ENCODE measurements at places on chromosomes 13 and 19. TPM values are rescaled to one million over a fixed set of nuclear protein-coding genes. Genes with fewer than 3 reads are reported as not detected.

- H3K4me3 ChIP-seq: no peak overlapping the region
- H3K27me3 ChIP-seq: no peaks in the 10 kb centered on the region
- H3K36me3 ChIP-seq: 0 out of 2 replicates have a peak, but pooled peaks cover 5% of the 10 kb centered on the region
- H3K4me1 ChIP-seq: no peaks in the 10 kb centered on the region
- DNase-seq: no peak
These were observed 1222.6 kb downstream of the EFNB2 start for GRCh38 chr13:105312906-105313305.

DNA sequence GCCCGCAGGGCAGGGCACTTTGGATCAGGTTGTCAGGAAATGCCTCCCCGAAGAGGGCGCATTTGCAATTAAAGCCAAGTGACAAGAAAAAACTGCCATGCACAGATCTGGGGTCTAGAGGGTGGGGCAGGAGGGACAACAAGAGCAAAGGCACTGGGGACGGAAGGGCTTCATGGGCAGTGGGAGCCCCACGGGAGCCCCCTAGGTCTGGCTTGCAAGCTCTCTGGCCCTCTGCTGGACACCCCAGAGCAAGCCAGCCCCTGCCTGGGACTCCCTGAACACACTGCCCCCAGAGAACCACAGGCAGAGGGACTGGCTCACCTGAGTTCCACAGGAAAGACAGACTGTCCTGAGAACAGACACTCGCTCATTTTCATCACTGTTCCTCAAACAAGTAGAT lies 30.2 kb upstream of the C19orf12 start:
- H3K4me1 ChIP-seq: no peaks in the 10 kb centered on the region
- no peak overlapping the region for H3K4me3 ChIP-seq
- no peaks in the 10 kb centered on the region for H3K27me3 ChIP-seq
- no peaks in the 10 kb centered on the region for H3K36me3 ChIP-seq
- no peak overlapping the region for H3K27ac ChIP-seq

DNA sequence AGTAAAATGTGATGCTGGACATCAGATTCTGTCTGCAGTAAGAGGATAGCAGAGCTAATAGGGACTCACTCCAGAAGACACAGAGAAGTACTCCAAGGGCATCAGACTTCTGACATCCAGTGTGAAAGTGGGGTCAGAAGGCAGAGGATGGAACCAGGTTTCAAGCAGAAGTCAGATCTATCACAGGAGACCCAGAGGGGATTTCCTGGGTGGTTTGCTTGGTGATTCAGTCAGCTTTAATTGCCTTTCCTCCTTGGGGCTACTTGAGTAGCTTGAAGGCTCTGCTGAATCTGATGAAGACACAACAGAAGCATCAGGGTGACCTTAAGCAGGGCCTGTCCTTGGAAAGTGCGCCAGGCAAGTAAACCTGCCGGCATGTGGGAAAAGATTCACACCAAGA lies 300.6 kb downstream of the COG6 start:
- H3K4me1 ChIP-seq: no peaks in the 10 kb centered on the region
- H3K27ac ChIP-seq: no peak overlapping the region
- H3K4me3 ChIP-seq: no peak overlapping the region
- H3K36me3 ChIP-seq: no peaks in the 10 kb centered on the region
- no peak for DNase-seq

The IFNL1 gene
- total RNA-seq: not detected

- no peaks in the 10 kb centered on the region for H3K4me1 ChIP-seq
- H3K27ac ChIP-seq: no peak overlapping the region
- H3K27me3 ChIP-seq: no peaks in the 10 kb centered on the region
- peaks cover 60% of the 10 kb centered on the region for H3K36me3 ChIP-seq
- H3K4me3 ChIP-seq: no peak overlapping the region
- DNase-seq: no peak
These were observed 15.7 kb upstream of the PIK3R2 start for GRCh38 chr19:18137242-18137641.

The ZNF420 gene
- 9.8 TPM for total RNA-seq

DNA sequence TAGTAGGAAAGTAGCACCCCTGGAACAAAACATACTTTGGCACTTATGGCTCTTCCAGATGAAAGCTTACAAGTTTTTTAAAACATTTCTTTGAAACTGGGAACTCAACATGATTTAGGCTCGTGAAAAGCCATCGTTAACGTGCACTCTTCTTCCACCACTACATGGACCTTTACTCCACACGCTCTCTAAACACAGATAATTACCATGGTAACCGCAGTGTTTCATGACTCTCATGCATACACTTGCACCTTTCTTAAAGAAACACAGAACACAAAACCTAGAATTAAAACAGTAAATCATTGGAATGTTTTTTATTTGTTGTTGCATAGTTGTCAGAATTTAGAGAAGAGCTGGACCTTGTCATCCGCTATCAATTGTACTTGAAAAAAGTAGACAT lies 154.3 kb downstream of the FGF9 start:
- no peak overlapping the region for H3K4me3 ChIP-seq
- DNase-seq: no peak
- H3K27me3 ChIP-seq: no peaks in the 10 kb centered on the region
- no peak overlapping the region for H3K27ac ChIP-seq
- H3K36me3 ChIP-seq: no peaks in the 10 kb centered on the region
- peaks cover 2% of the 10 kb centered on the region for H3K4me1 ChIP-seq

- no peak overlapping the region for H3K4me3 ChIP-seq
- no peak overlapping the region for H3K27ac ChIP-seq
- DNase-seq: no peak
- H3K4me1 ChIP-seq: no peaks in the 10 kb centered on the region
These were observed 60.5 kb downstream of the PARP4 start for GRCh38 chr13:24452044-24452443.

GRCh38 chr13:97627566-97627965 lies 193.6 kb downstream of the RAP2A start:
- peak; percentile 66 for DNase-seq
- H3K4me1 ChIP-seq: no peaks in the 10 kb centered on the region
- H3K36me3 ChIP-seq: no peaks in the 10 kb centered on the region
- H3K27ac ChIP-seq: no peak overlapping the region
- no peak overlapping the region for H3K4me3 ChIP-seq

GRCh38 chr13:109126891-109127641 lies 497.7 kb downstream of the MYO16 start:
- H3K27ac ChIP-seq: no peak overlapping the region
- DNase-seq: no peak
- H3K36me3 ChIP-seq: no peaks in the 10 kb centered on the region
- no peak overlapping the region for H3K4me3 ChIP-seq
- H3K4me1 ChIP-seq: peaks cover 4% of the 10 kb centered on the region
- H3K27me3 ChIP-seq: no peaks in the 10 kb centered on the region

- H3K36me3 ChIP-seq: no peaks in the 10 kb centered on the region
- H3K27me3 ChIP-seq: no peaks in the 10 kb centered on the region
- peaks cover 20% of the 10 kb centered on the region for H3K4me1 ChIP-seq
- no peak for DNase-seq
These were observed 67.1 kb downstream of the LRCH1 start for GRCh38 chr13:46620029-46620428.

GRCh38 chr13:39565036-39565949 lies 37.7 kb downstream of the LHFPL6 start:
- H3K36me3 ChIP-seq: no peaks in the 10 kb centered on the region
- peak overlapping the region; percentile 76 for H3K27ac ChIP-seq
- peak; percentile 70 for DNase-seq
- H3K27me3 ChIP-seq: no peaks in the 10 kb centered on the region
- peak overlapping the region; percentile 17 for H3K4me3 ChIP-seq

- no peaks in the 10 kb centered on the region for H3K4me1 ChIP-seq
- H3K36me3 ChIP-seq: no peaks in the 10 kb centered on the region
- no peak overlapping the region for H3K4me3 ChIP-seq
- H3K27me3 ChIP-seq: no peaks in the 10 kb centered on the region
These were observed 21.7 kb upstream of the RXFP2 start for GRCh38 chr13:31717583-31717982.

DNA sequence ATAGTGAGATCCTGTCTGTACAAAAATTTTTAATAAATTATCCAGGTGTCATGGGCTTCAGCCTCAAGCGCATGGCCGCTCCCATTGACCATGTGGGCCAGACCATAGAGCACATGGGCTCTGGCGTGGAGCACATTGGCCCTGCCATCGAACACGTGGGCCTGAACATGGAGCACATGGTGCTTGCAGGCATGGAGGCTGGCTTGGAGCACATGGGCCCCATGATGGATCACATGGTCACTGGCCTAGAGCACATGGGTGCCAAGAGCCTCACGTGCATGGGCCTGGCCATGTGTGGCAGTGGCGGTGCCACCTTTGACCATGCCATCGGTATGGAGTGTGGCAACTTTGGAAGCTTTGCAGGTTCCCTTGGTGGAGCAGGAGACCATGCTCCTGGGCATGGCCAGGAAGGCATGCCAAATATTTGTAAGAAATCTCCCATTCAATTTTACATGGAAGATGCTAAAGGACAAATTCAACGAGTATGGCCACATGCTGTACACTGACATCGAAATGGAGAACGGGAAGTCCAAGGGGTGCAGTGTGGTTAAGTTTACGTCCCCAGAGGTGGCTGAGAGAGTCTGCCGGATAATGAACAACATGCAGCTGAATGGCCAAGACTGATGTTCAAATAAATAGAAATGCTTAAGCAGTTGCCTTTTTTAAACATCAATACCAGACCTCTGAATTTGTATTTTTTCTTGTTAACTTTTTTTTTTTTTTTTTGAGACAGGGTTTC lies 21.3 kb upstream of the SLC1A5 start:
- H3K36me3 ChIP-seq: no peaks in the 10 kb centered on the region
- H3K4me1 ChIP-seq: no peaks in the 10 kb centered on the region
- no peak overlapping the region for H3K27ac ChIP-seq
- H3K4me3 ChIP-seq: no peak overlapping the region
- no peaks in the 10 kb centered on the region for H3K27me3 ChIP-seq
- DNase-seq: no peak

GRCh38 chr19:18000915-18001776 lies 6.8 kb upstream of the ARRDC2 start:
- peak overlapping the region; percentile 83 for H3K4me3 ChIP-seq
- no peaks in the 10 kb centered on the region for H3K4me1 ChIP-seq
- no peaks in the 10 kb centered on the region for H3K36me3 ChIP-seq
- DNase-seq: peak; percentile 77
- H3K27me3 ChIP-seq: no peaks in the 10 kb centered on the region
- H3K27ac ChIP-seq: no peak overlapping the region

- no peak overlapping the region for H3K27ac ChIP-seq
- peaks cover 3% of the 10 kb centered on the region for H3K36me3 ChIP-seq
- peak; percentile 99 for DNase-seq
- no peaks in the 10 kb centered on the region for H3K27me3 ChIP-seq
- H3K4me1 ChIP-seq: no peaks in the 10 kb centered on the region
These were observed 52.7 kb downstream of the TRPM4 start for GRCh38 chr19:49210108-49210900.
